ENCODE measurements at places on chromosomes 7 and 10. TPM values are rescaled to one million over a fixed set of nuclear protein-coding genes. Genes with fewer than 3 reads are reported as not detected.

The OR9A4 gene
- not detected for total RNA-seq

The NRG3 gene
- 0.42 TPM for total RNA-seq

The GNAT3 gene
- not detected for total RNA-seq

- H3K36me3 ChIP-seq, result no peaks in the 10 kb centered on the region
- H3K4me1 ChIP-seq, result no peaks in the 10 kb centered on the region
- no peak overlapping the region for H3K27ac ChIP-seq
- H3K4me3 ChIP-seq, result no peak overlapping the region
These were observed 7.8 kb downstream of the AFAP1L2 start for GRCh38 chr10:114396464-114396863.

- H3K4me1 ChIP-seq, result no peaks in the 10 kb centered on the region
- DNase-seq, result no peak
- H3K36me3 ChIP-seq, result peaks cover 3% of the 10 kb centered on the region
- H3K27ac ChIP-seq, result peak overlapping the region; percentile 29
- H3K4me3 ChIP-seq, result no peak overlapping the region
These were observed 39.8 kb downstream of the HBP1 start for GRCh38 chr7:107208563-107208962.
